ENCODE measurements at places on chromosomes 16 and 17. TPM values are rescaled to one million over a fixed set of nuclear protein-coding genes. Genes with fewer than 3 reads are reported as not detected.
A peak's percentile ranks its signal among the peaks of the same experiment; 100 is the strongest.

- no peaks in the 10 kb centered on the region for H3K27me3 ChIP-seq
- no peak for DNase-seq
- no peaks in the 10 kb centered on the region for H3K36me3 ChIP-seq
- no peak overlapping the region for H3K27ac ChIP-seq
- no peak overlapping the region for H3K4me3 ChIP-seq
Measured at GRCh38 chr17:79156463-79157095, 82.0 kb downstream of the ENGASE start.

DNA sequence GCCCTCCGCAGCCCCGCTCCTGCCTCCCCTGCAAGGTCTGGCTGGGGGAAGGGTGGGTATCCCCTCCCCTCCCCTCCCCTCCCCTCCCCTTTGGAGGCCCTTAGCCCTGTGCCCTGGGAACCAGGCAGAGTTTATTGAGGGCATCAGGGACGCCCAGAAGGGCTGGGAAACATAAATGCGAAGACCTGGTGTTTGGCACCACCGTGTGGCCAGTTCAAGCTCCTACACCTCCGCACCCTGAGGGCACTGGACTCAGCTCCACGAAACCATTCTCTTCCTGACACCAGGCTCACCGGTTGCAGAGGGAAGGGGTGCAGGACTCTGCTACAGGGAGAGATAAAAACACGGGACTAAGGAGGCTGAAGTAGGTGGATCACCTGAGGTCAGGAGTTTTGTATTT, 1.0 kb upstream of the AIPL1 start:
- no peaks in the 10 kb centered on the region for H3K36me3 ChIP-seq
- H3K27ac ChIP-seq = no peak overlapping the region
- H3K4me3 ChIP-seq = no peak overlapping the region
- no peaks in the 10 kb centered on the region for H3K27me3 ChIP-seq

DNA sequence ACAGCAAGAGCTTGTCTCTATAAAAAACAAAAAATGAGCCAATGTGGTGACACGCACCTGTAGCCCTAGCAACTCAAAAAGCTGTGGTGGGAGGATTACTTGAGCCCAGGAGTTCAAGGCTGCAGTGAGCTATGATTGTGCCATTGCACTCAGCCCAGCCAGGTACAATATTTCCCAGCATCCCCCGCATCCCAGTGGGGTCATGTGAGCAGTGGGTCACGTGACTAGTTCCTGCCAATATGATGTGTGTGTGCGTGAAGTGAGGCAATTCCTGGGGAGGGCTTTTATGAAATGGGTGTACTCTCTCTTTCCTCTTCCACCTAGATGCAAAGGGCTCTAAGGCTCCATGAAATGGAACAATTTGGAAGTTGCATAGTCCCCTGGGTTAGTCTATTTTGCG, 81.3 kb downstream of the GSG1L start:
- H3K4me1 ChIP-seq = peaks cover 4% of the 10 kb centered on the region
- H3K4me3 ChIP-seq = no peak overlapping the region
- DNase-seq = no peak
- no peaks in the 10 kb centered on the region for H3K27me3 ChIP-seq
- no peaks in the 10 kb centered on the region for H3K36me3 ChIP-seq

- DNase-seq = no peak
- no peaks in the 10 kb centered on the region for H3K27me3 ChIP-seq
- no peaks in the 10 kb centered on the region for H3K4me1 ChIP-seq
- H3K27ac ChIP-seq = no peak overlapping the region
- no peak overlapping the region for H3K4me3 ChIP-seq
- no peaks in the 10 kb centered on the region for H3K36me3 ChIP-seq
Measured at GRCh38 chr17:50891577-50891989, 25.4 kb upstream of the TOB1 start.

GRCh38 chr16:77971306-77972061, 50.9 kb upstream of the CLEC3A start:
- H3K4me1 ChIP-seq = peaks cover 6% of the 10 kb centered on the region
- DNase-seq = peak; percentile 92
- H3K4me3 ChIP-seq = no peak overlapping the region
- H3K36me3 ChIP-seq = no peaks in the 10 kb centered on the region

DNA sequence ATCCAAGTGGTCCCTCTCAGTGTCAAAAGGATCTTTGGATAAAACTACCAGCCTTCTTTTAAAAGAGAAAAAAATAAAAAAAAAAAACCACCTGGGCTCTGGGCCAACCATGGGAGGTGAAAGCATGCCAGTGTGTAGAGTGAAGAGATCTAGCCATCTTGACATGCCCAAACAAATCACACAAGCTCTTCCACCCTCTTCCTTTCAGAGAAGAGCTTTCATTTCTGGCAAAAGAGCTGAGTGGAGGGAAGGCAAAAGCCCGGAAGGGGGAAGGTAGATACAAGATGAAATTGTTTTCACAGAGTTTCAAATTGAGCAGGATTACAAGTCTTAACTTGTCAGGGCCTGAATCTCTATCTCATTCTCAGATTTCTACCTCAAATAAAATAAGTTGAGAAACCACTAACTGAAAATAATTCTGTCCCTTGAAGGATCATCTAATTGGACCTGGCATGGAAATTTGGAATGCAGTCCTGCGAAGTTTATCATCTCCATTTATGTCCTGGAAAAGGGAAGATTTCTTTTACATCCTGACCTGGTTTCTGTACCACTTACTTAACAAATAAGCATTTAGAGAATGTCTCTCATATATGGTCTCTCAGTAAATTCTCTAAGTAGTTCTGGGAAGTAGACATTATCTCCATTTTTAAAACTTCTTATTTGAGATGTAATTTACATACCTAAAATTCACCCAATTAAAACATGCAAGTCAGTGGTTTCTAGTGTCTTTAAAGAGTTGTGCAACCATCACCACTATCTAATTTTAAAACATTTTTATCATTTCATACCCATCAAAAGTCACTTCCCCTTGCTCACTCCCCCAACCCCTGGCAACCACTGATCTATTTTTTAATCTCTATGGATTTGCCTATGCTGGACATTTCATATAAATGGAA, 93.7 kb downstream of the TANGO6 start:
- H3K27me3 ChIP-seq = no peaks in the 10 kb centered on the region
- peak overlapping the region; percentile 53 for H3K27ac ChIP-seq
- peak; percentile 37 for DNase-seq
- H3K4me1 ChIP-seq = peaks cover 13% of the 10 kb centered on the region
- no peaks in the 10 kb centered on the region for H3K36me3 ChIP-seq
- H3K4me3 ChIP-seq = no peak overlapping the region

DNA sequence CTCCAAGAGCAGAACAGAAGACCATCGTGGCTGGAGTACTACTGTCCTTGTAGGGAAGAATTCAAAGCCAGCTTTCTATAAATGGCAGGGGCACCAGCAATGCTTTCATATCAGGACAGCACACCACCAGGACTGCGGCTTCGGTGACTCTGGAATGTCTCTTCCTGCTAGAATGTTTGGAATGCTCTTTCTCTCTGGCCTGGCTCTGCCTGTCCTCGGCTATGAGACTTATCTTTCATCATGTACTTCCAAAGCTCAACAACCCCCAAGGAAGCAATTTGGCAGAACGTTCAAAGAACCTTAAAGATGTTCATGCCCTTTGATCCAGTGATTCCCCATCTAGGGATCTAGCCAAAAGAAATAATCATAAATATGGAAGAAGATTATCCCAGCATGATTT, 52.7 kb upstream of the NOG start:
- no peaks in the 10 kb centered on the region for H3K36me3 ChIP-seq
- no peaks in the 10 kb centered on the region for H3K27me3 ChIP-seq
- DNase-seq = no peak
- no peaks in the 10 kb centered on the region for H3K4me1 ChIP-seq
- H3K27ac ChIP-seq = no peak overlapping the region
- no peak overlapping the region for H3K4me3 ChIP-seq

- DNase-seq = peak; percentile 59
- H3K36me3 ChIP-seq = no peaks in the 10 kb centered on the region
- H3K27me3 ChIP-seq = no peaks in the 10 kb centered on the region
- no peak overlapping the region for H3K4me3 ChIP-seq
Measured at GRCh38 chr17:12256380-12256995, 235.8 kb downstream of the MAP2K4 start.

- DNase-seq = no peak
- H3K27ac ChIP-seq = peak overlapping the region; percentile 81
- peak overlapping the region; percentile 83 for H3K4me3 ChIP-seq
- H3K4me1 ChIP-seq = peaks cover 8% of the 10 kb centered on the region
- H3K36me3 ChIP-seq = no peaks in the 10 kb centered on the region
Measured at GRCh38 chr16:3133844-3134243, 985 bp upstream of the ZNF213 start.

- H3K4me3 ChIP-seq = peak overlapping the region; percentile 18
- peak overlapping the region; percentile 53 for H3K27ac ChIP-seq
- no peaks in the 10 kb centered on the region for H3K27me3 ChIP-seq
- peaks cover 15% of the 10 kb centered on the region for H3K4me1 ChIP-seq
- H3K36me3 ChIP-seq = no peaks in the 10 kb centered on the region
Measured at GRCh38 chr17:35568561-35568960, 7.9 kb upstream of the SLFN14 start.

DNA sequence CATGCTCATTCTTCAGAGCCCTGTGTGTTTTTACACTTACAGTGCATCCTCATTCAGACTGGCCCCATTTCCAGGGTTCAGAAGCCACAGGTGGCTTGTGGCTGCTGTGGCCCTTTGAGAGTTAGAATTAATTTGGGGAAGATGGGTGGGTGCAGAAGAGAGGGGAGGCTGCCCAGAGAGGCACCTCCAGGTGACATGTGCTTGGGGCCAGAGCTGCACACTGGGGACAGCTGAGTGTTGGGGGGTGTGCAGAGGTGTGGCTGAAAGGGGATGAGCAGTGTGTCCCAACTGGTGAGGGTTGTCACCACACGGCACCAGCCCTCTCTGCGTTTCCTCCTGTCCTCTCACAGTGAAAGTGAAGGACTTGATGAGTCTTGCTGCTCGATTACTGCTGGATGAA, 6.9 kb upstream of the EIF1 start:
- no peaks in the 10 kb centered on the region for H3K36me3 ChIP-seq
- H3K27ac ChIP-seq = no peak overlapping the region
- DNase-seq = no peak
- peaks cover 3% of the 10 kb centered on the region for H3K4me1 ChIP-seq
- no peak overlapping the region for H3K4me3 ChIP-seq

GRCh38 chr17:8153525-8153956, 1.3 kb upstream of the PER1 start:
- H3K27ac ChIP-seq = peak overlapping the region; percentile 100
- no peak overlapping the region for H3K4me3 ChIP-seq
- DNase-seq = peak; percentile 57
- H3K27me3 ChIP-seq = no peaks in the 10 kb centered on the region
- H3K4me1 ChIP-seq = peaks cover 49% of the 10 kb centered on the region

GRCh38 chr16:75506574-75506973, 11.3 kb upstream of the CHST6 start:
- H3K4me3 ChIP-seq = no peak overlapping the region
- no peaks in the 10 kb centered on the region for H3K4me1 ChIP-seq
- no peaks in the 10 kb centered on the region for H3K27me3 ChIP-seq
- H3K36me3 ChIP-seq = no peaks in the 10 kb centered on the region
- DNase-seq = no peak

- DNase-seq = no peak
- peaks cover 19% of the 10 kb centered on the region for H3K4me1 ChIP-seq
- peak overlapping the region; percentile 67 for H3K27ac ChIP-seq
- peak overlapping the region; percentile 41 for H3K4me3 ChIP-seq
- H3K27me3 ChIP-seq = no peaks in the 10 kb centered on the region
Measured at GRCh38 chr16:2776500-2777139, 460 bp downstream of the ELOB start.

GRCh38 chr17:8708025-8708461, 36.6 kb downstream of the CCDC42 start:
- H3K36me3 ChIP-seq = no peaks in the 10 kb centered on the region
- no peak overlapping the region for H3K27ac ChIP-seq
- H3K4me1 ChIP-seq = no peaks in the 10 kb centered on the region
- no peak for DNase-seq
- no peaks in the 10 kb centered on the region for H3K27me3 ChIP-seq

Gene C17orf113
- total RNA-seq = 2.3 TPM

Gene SPATA22
- 0.40 TPM for total RNA-seq

Gene MAP2K6
- 5.6 TPM for total RNA-seq

Gene LUC7L3
- 75.2 TPM for total RNA-seq

Gene KIFC3
- 134 TPM for total RNA-seq

Gene MYH1
- not detected for total RNA-seq

Measured in thyroid gland (tissue), 4 donors.